CD4-positive, alpha-beta memory T cell (primary cell): ENCODE measurements at places on chromosomes 11 and 22.

- DNase-seq, result no peak
Observed at GRCh38 chr22:40403651-40404050, 33.3 kb downstream of the SGSM3 start.

DNA sequence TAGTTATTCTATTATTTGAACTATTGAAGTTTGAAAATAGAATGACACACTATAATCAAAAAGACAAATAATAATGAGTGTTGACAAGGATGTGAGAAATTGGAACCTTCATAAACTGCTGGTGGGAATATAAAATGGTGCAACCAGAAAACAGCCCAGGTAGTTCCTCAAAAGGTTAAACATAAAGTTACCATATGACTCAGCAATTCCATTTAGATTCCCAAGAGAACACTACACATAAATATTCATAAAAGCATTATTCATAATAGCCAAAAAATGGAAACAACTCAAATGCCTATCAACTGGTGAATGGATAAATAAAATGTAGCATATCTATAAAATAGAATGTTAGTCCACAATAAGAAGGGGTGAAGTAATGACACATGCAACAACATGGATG lies 21.7 kb downstream of the CCDC73 start:
- no peak for DNase-seq

GRCh38 chr22:20130731-20131596 lies 640 bp upstream of the ZDHHC8 start:
- DNase-seq, result peak; percentile 79

DNA sequence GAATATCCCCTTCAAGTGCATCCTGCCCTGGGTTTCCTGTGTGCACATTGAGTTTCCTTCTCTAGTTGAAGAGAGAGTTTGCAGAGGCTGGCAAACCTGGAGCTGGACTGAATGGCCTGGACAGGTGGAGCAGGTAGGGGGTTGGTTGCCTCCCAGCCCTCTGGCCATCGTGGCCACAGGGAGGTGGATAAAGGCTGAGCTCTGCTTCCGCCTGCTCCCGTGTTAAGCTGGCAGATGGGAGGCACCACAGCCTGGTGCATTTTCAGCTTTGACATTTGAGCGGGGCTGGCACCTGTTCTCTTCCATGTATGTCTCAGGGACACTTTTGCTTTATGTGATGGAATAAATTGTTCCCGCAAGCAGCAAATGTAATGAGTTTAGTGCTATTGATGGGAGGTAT lies 11.1 kb downstream of the MICAL2 start:
- DNase-seq, result no peak

- DNase-seq, result no peak
Observed at GRCh38 chr11:12319461-12319951, 57.9 kb upstream of the PARVA start.

GRCh38 chr11:65611758-65612603 lies 2.0 kb downstream of the MAP3K11 start:
- no peak for DNase-seq

GRCh38 chr11:112889446-112889845 lies 71.8 kb upstream of the NCAM1 start:
- no peak for DNase-seq

DNA sequence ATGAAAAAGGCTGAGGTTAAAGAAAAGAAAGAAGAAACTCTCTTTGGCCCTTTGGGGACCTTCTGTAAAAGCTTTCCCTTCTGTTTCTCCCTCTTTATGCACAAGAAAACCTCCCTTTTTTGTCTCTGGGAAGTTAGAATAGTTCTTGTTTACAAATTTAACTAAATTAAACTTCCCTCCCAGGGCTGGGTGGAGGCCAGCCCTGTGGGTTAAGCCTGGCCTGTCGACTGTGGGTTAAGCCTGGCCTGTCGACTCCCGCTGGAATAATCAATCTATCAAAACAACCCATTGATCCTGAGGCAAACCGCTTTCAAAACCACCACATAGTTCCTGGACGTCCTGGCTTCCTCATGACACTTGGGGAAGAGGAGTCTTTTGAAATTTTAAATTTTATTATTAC lies 1.2 kb upstream of the DRG1 start:
- DNase-seq, result no peak

DNA sequence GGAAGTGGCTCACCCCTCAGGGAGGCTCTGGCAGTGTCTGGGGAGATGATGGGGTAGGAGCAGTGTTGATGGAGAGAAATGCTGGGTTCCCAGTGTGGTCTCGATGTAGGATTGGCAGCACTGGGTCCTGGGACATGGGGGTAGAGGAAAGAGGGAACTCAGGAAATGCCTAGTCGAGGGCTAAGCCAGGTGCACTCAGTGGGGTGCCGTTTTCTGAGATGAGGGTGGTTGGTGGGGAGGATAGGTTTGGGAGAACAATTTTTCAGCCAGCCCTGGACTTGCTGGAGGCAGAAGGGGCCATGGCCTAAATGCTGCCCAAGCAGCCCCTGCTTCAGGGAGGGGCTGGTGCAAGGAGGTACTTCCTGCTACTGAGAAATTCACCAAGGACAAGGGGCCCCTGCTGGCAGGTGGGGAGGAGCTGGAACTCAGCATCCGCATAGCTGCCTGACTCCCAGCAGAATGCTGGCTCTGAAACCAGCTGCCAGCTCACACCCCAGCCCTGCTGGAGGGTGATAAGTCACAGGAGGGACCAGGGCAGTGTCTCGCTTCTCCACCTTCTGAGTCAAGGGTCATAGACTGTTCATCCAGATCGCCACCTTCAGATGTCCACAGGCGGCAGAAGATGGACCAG lies 6.0 kb downstream of the CCDC157 start:
- DNase-seq, result no peak

- no peak for DNase-seq
Observed at GRCh38 chr11:65778431-65778900, 2.3 kb downstream of the AP5B1 start.

DNA sequence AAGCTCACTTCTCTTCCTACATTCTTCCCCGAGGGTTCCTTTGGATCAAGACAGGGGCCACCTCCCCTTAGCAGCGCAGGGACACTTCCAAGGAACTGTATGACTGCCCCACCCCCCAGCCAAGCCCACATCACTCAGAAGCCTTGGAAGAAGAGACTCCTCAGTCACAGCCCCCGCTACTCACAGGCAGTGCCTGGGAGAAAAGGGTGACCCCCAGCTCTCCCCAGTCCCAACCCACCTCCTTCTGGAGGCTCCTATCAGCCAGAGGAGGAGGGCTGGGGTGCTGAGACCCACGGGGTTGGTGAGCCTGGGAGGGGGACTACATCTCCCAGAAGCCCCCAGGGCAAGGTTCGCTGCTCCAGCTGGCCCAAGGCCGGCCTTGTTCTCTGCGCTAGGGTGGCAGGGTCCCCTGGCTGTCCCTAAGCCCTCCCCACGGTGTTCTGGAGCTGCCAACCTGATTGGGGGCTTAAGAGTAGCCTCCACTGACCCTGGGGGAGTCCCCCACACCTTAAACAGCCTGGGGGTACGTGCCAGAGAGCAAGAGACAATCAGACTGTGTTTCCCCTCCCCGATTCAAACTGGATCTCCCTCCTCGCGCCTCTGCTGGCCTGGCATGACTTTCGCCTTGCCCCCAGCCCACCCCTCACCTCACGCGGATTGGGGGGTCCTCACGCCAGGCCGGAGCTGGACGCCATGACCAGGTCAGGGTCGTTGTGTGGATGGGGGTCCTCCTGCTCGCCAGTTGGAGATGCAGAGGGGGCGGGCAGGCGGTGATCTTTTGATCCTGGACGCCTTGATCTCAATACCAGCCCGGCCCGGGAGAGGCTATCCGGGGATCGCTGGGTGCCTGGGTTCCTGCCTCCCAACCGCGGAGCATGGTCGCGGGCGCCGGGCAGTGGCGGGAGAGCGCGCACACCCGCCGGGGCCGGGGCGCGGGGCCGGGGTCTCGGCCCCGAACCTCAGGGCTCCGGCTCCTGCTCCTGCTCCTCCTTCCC lies 838 bp downstream of the BCL9L start:
- DNase-seq, result peak; percentile 62

GRCh38 chr11:126839496-126839895 lies 161.1 kb downstream of the KIRREL3 start:
- no peak for DNase-seq

DNA sequence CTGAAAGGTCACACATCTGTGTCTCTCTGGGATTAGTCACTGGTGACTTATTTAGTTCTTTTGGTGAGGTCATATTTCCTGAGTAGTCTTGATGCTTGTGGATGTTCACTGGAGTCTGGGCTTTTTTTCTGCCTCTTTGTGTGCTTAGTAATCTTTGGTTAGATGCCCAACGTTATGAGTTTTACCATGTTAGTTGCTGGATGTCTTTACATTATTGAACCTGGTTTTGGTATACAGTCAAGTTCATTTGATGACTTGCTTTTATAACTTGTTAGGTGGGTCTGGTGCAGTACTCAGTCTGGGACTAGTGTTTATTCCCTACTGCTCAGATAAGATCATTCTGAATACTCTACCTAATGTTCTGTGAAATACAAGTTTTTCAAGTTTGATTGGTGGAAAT lies 26.2 kb upstream of the SLC37A2 start:
- DNase-seq, result no peak

DNA sequence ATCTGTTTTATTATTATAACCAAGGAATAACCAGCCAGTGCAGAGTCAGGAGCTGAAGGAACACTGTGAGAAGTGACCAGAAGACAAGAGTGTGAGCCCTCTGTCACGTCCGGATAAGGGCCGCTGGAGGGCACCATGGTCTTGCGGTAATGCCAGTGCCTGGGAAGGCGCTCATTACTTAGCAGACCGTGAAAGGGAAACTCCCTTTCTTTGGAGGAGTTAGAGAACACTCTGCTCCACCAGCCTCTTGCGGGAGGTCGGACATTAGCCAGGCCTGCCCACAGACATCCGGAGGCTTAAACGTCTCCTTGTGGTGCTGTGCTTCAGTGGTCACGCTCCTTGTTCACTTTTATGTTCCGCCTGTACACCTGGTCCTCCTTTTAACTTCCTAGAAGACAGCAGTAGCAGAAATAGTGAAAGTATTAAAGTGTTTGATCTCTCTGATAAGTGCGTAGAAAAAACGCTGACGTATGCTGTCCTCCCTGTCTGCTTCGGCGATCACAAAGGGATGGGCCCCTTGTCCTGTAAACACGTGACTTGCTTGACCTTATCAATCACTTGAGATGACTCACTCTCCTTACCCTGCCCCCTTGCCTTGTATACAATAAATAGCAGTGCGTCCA lies 120.6 kb upstream of the LMO1 start:
- no peak for DNase-seq

DNA sequence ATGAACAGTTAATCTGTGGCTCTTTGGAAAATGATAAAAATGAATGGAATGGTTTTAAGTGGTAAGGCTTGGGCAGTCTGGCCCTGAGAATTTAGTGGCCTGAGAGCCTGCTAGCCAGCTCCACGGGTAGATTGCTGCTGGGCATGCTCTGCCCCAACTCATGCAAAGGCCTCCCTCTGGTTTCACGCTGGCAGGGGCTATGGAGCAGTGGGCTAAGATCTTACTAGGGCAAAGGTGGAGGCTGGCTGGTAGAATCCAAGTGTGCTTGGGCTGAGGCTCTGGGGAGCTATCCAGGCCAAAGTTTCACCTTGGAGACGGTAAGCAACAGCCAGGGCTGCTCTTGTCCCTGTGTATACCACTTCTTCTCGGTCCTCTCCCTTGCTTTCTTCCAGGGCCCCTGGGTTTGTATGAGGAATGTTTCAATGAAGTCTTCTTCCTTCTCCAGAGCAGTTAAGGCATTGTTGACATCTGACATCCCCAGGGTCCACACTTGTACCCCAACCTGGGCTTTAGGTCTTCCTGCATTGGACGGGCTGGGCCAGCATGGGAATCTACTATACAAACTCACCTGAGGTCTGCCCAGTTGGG lies 27.4 kb downstream of the UBE2L3 start:
- no peak for DNase-seq

DNA sequence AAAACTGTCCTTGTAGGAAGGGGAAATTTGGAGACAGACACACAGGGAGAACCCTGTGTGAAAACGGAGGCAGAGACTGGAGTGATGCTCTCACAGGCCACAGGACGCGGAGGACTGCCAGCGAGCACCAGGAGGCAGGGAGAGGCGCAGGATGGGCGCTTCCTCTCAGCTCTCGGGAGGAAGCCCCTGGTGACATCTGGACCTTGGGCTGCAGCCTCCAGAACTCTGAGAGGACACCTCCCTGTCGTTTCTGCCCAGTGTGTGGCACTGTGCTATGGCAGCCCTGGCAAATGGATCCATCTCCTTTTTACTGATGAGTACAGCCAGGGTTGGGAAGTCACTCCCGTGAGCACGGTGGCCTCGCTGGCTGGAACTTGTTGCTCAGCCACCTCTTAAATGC lies 73.9 kb downstream of the LRRC32 start:
- DNase-seq, result no peak

- DNase-seq, result no peak
Observed at GRCh38 chr11:46617972-46618314, 590 bp downstream of the ATG13 start.

DNA sequence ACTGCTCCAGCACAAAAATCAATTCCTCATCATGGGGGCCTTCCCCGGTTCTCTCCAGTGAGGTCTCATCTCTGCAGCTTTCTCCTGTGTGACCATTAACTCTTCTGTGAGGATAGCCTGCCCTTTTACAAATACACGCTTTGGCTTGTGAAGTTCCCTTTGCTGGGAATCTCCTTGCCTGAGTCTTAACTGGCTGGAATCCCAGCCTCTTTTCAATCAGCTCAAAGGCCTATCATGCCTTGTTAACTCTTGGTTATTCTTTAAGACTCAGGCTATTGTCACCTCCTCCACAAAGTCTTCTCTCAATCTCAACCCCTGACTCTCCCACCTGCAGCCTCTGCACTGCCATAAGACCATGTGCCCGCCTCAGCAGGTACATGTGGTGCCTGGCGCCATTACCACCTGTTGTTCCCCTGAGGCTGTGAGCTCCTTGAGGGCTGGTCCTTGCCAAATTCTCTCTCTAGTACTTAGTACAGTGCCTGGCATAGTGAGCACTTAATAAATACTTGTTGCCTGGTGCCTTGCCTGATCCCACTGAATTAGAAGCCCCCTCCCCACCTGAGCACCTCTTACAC lies 128.2 kb downstream of the ST3GAL4 start:
- DNase-seq, result no peak

DNA sequence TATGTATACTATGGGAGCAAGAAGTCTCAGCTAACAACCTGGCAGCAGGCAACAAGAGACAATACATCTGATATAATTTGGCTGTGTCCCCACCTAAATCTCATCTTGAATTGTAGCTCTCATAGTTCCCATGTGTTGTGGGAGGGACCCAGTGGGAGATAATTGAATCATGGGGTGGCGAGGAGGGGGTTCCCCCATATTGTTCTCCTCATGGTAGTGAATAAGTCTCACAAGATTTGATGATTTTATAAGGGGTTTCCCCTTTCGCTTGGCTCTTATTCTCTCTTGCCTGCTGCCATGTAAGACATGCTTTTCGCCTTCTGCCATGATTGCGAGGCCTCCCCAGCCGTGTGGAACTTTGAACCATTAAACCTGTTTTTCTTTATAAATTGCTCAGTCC lies 6.2 kb downstream of the DNAJC24 start:
- no peak for DNase-seq

DNA sequence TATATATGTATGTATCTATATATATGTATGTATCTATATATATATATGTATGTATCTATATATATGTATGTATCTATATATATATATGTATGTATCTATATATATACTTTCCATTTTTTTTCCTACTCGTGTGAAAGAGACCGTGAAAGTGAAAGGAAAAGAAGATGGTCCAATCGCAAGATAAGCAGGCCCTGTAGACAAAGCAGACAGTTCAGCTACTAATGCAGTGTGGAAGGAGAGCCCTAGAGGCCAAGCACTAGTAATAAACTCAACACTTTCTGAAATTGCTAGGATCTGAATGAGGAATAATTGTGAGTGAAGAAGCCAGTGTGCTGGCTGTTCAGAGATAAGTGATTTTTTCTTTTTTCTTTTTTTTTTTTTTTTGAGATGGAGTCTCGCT lies 47.2 kb downstream of the MCHR1 start:
- DNase-seq, result peak; percentile 33

GRCh38 chr11:95699631-95700470 lies 89.7 kb downstream of the FAM76B start:
- peak; percentile 52 for DNase-seq
